ENCODE measurements at places on chromosomes 5 and 9.
A peak's percentile ranks its signal among the peaks of the same experiment; 100 is the strongest.

- DNase-seq: no peak
Measured at GRCh38 chr9:28781481-28781880, 1208.2 kb upstream of the C9orf72 start.

- DNase-seq: no peak
Measured at GRCh38 chr5:96151891-96152290, 190.2 kb upstream of the ELL2 start.

- DNase-seq: peak; percentile 62
Measured at GRCh38 chr9:71249729-71250317, 128.4 kb upstream of the TRPM3 start.

- no peak for DNase-seq
Measured at GRCh38 chr9:4788703-4789102, 4.0 kb upstream of the RCL1 start.

GRCh38 chr5:139446956-139447779, 7.8 kb upstream of the DNAJC18 start:
- DNase-seq: no peak

DNA sequence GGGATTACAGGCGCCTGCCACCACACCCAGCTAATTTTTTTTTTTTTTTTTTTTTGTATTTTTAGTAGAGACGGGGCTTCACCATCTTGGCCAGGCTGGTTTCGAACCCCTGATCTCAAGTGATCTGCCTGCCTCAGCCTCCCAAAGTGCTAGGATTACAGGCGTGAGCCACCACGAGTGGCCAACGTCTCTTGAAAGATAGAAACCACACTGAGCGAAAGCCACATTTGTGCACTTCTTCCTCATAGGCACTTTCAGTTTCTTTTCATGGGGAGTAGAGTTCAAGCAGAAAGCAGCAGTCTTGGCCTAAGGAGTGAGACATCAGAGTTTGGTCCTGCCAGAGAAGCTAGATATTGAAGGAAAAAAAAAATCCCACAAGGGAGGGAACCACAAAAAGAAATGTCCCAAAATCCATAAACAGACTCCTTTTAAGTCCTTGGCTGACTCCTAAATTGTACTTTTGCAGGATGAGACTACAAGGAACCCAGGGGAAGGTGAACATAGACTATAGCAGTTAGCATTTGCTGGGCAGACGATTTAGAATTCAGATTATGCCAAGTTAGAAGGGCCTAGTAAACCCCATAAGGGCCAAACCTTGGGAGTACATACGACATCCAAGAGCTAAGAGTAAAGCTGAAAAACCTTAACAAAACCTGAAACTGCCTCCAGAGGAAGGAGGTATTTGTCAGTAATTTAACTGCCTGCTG, 43.9 kb upstream of the GLIPR2 start:
- no peak for DNase-seq

DNA sequence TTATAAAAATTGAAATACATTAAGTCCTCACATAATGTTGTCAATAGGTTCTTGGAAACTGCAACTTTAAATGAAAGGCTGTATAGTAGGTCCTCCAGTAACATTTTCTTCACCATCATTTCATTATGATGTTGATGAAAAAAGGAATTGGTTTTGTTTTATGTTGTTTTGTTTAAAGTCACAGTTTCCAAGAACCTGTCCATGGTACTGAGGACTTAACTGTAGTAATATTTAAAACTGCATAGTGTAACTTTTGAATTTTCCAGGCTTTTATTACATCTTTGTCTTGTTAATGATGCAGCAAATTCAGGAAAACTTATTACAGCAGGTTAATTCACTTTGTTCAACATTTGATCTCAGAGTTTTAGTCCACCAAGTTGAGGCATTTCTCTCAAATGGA, 11.6 kb downstream of the SECISBP2 start:
- DNase-seq: no peak

GRCh38 chr5:14231890-14232289, 88.7 kb downstream of the TRIO start:
- no peak for DNase-seq

GRCh38 chr9:34463901-34464232, 5.3 kb downstream of the DNAI1 start:
- no peak for DNase-seq

- DNase-seq: no peak
Measured at GRCh38 chr5:68110264-68110663, 105.3 kb upstream of the PIK3R1 start.

- DNase-seq: no peak
Measured at GRCh38 chr5:113450462-113450861, 15.7 kb upstream of the TSSK1B start.

- peak; percentile 13 for DNase-seq
Measured at GRCh38 chr5:108945094-108945493, 197.4 kb downstream of the FER start.

- no peak for DNase-seq
Measured at GRCh38 chr9:114684036-114684435, 2.0 kb upstream of the TEX48 start.

GRCh38 chr9:119304555-119304954, 64.7 kb downstream of the BRINP1 start:
- no peak for DNase-seq

- DNase-seq: no peak
Measured at GRCh38 chr9:73230251-73230650, 78.6 kb downstream of the ANXA1 start.
